Esophagus squamous epithelium (tissue), 5 donors: ENCODE measurements at places on chromosomes 16 and 17.
A peak's percentile ranks its signal among the peaks of the same experiment; 100 is the strongest.

- DNase-seq, result no peak
These were observed 14.2 kb upstream of the CACNG4 start for GRCh38 chr17:66950325-66950724.

- no peak for DNase-seq
These were observed 24.8 kb downstream of the ADCY9 start for GRCh38 chr16:4091240-4092012.

- no peak for DNase-seq
These were observed 6.7 kb downstream of the TAT start for GRCh38 chr16:71570144-71570543.

DNA sequence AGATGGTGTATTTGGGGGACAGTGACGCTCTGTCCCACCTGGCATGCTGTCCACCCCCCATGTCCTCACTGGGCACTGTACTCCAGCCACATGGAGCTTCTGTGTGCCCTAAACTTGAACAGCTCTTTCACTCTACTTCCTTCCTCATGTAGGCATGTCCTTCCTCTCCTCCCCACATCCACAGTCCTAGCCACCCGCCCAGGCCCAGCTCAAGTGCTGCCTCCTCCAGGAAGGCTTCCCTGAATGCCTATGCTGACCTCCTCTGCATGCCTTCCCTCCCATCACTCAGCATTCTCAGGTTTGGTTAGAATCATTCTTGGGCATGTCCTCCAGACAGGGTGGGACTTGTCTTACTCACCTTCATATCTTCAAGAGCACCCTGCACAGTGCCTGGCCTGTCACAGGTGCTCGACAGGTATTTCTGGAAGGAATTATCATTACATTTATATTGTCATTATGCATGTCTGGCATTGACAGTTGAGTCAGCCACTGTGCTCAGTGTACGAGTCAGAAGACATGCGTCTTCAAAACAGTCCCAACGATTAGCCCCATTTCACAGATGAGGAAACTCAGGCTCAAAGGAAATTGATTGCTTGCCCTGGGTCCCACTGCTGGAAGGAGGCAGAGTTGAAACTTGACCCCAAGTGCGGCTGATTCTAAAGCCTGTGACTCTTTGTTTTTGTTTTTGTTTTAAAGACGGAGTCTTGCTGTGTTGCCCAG is 42.1 kb upstream of the TOB1 start:
- DNase-seq, result no peak

- DNase-seq, result no peak
These were observed 532 bp downstream of the ARRB2 start for GRCh38 chr17:4710693-4711634.

DNA sequence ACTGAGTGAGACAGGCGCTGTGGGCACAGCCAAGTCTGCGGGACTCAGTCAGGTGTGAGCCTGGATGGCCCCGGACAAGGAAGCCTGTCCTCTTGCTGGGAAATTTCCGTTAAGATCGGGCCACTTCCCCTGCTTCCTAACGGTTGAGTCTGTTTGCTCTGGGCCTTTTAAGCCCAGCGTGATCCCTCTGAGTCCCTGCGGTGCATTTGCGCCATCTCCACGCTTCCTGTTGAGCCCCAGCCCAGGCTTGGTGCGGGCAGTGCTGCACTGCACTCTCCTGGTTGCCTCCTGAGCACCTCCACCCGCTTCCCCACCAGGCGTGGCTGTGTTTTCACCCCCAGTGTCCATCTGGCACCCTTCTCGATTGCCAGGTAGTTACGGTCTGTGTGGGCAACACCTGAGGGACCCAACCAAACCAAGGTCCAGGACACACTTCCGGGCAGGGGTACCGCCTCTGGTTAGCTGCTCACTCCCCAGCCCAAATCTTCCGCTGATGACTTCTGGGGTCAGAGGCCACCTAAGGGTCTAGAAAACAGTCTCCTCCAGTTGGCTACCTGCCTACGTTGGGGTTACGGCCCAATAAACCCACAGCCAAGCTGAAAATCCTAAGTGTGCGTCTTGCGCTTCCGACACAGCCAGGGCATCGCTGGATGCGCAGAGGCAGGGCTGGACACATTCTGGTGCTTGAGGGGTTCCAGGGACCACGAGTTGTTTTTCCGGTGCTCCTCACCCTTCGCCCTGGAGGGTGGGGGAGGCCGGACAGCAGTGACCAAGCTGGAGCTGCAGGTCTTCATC is 1.4 kb upstream of the SLC25A10 start:
- DNase-seq, result no peak

DNA sequence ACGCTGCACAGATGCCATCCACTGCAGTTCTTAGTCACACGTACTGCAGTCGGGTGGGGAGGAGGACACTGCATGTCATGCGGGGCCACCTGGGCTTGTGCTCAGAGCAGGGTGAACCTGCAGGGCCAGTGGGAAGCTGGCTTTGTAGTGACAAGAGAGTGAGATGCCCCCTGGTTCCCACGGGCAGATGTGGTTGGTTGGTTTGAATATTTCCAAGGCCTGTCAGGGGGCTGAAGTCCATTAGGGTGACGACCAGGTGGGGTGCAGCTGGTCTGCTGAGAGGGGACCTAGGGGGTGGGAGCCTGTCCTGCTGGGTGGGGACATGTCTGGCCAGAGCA is 14.3 kb downstream of the ZNF213 start:
- no peak for DNase-seq

DNA sequence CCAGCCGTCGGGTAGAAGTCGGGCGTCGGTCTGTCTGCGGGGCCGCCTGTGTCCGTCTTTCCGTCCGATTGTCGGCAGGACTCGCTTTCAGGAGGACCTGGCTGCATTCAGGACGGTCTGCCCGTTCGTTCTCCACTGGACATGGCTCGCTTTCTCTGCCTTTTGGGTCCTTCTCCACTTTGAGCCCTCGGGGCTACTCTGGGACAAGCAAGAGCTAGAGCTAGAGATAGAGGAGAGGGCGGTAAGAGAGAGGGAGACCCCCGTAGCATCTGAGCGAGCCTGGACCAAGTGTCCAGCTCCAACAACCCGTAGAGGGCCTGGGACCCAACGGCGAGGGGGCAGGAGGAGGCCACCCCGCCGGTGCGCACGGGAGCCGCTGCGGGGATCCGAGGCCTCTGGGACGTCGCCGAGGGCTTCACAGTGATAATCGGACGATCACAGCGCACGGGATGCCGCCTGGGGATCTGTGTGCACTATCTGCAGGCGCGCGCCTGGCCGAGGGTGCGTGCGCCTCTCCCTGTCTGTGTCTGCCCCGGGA is 4.5 kb downstream of the TBX4 start:
- no peak for DNase-seq

DNA sequence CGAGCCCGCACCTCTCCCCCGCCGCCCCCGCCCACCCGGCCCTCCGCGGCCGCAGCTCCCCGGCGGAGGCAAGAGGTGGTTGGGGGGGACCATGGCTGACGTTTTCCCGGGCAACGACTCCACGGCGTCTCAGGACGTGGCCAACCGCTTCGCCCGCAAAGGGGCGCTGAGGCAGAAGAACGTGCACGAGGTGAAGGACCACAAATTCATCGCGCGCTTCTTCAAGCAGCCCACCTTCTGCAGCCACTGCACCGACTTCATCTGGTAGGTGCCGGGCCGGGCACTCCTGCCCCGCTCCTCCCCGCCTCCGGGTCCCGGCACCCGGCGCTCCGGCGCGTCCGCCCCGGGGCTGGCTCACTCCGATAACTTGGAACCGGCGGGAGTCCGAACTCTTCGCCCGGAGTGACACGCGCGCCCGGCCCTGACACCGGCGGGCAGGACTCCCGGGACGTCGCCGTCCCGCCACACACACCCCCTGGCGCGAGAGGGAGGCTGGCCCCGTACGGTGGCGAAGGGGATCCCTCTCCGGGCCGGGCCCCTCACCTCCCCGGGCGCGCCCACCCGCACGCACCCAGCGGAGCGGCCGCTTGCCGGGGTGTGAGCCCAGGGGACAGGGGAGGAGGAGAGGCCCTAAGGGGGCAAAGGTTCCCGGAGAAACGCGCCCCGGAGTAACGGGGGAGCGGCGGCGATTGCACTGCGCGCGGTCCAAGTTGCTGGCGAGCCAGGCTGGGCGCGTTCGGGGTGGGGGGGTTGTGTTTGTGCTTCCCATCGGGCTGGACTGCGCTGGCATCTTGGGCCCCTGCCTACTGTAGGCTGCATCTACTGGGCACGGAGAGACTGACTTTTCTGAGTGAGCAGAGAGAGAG is 581 bp downstream of the PRKCA start:
- DNase-seq, result no peak

- DNase-seq, result no peak
These were observed 9.7 kb upstream of the CHMP6 start for GRCh38 chr17:80981929-80982425.

GRCh38 chr16:66219491-66219890 is 147.0 kb upstream of the CDH5 start:
- DNase-seq, result no peak

GRCh38 chr16:25176136-25176535 is 40.6 kb upstream of the AQP8 start:
- DNase-seq, result no peak

DNA sequence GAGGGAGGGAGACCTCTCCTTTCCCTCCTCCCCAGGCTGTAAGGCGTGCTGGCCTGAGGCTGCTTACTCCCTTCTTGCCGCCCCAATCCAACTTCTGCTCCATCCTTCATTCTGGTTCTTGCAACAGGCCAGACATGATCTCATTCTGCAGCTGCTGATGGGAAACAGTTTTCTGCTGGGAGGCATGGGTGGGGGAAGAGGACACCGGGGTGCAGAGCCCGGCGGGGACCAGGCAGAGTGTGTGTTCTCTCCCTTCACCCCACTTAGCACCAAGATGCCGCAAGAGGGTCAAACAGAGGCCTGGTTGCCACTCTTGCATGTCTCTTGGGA is 1.4 kb downstream of the SARM1 start:
- no peak for DNase-seq

- DNase-seq, result no peak
These were observed 12.6 kb upstream of the ATP6V0C start for GRCh38 chr16:2500918-2501750.

DNA sequence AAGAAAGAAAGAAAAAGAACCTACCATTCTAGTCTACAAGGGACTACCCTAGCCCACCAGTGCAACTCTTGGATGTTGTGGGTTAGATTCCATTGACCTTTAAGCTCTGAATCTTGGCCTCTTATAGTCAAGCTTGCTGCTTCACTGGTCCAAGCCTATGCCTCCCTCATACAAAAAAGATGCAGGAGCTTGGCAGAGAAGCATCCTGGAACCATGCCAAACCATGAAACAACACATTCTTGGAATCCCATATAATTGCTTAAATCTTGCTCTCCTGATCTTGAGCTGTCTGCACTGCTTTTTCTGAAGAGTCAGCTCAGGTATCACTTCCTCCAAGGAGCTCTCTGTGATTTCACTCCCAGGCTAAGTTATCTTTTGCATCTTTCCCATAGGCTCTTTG is 117.9 kb upstream of the GPR139 start:
- no peak for DNase-seq

DNA sequence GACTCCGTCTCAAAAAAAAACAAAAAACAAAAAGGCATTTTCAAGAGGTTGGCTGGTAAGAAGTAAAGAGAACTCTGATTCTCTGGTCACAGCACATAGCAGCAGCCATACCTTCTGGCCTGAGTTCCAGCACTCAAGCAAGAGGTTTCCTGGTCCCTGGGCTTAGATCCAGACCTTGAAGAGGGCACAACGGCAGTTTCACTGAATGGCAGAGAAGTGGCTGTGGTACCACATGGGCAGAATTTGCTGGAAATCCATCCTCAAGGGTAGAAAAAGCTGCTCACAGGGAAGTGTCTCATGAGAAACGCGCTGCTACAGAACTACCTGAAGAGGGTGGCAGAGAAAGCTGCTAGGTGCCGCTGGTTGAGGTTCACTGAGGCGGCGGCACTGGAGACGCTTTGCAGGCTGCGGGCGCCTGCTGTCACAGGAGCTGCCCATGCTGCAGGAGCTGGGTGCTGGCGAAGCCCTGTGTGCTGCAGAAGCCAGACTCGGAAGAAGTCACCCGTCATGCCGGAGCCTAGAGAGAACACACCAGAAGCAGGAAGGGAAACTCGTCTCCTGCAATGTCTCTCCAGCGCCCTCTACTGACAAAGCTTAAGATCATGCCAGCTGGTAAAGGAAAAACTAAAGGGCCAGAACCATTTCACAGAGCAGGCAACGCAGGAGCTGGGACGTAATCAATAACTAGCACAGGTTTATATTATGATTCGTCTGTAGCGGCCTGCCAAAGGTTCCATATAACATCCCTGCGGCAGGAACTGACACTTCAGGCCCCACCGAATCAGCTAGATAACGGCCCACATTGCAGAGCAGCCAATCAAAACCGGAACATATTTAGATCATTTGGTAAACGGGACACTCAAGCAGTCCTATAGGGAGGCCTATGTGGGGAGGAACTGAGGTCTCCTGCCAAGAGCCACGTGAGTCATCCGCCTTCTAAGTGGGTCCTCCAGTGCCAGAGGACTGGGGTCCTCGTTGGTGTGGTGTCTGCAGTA is 5.4 kb upstream of the ZNF213 start:
- DNase-seq, result peak; percentile 44

DNA sequence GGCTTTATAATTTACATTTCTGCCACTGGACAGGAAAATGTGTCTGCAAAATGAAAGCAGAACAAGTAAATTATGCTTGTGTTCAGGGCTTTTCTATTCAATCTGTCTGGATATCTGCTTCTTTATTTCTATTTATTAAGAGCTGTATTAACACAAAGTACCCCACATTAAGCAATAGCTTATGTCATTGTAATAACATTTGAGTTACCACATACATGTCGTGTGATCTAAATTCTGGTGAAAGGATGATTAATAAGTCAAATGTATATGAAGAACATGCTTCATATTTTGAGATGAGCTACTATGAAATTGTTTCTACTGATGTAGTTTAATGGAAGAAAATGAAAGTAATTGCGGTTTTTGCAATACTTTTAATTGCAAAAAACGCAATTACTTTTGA is 238.2 kb downstream of the KCNJ2 start:
- DNase-seq, result no peak

- DNase-seq, result no peak
These were observed 389.0 kb downstream of the MAF start for GRCh38 chr16:79211586-79211985.

- DNase-seq, result no peak
These were observed 31.5 kb downstream of the SIAH1 start for GRCh38 chr16:48353565-48354163.

DNA sequence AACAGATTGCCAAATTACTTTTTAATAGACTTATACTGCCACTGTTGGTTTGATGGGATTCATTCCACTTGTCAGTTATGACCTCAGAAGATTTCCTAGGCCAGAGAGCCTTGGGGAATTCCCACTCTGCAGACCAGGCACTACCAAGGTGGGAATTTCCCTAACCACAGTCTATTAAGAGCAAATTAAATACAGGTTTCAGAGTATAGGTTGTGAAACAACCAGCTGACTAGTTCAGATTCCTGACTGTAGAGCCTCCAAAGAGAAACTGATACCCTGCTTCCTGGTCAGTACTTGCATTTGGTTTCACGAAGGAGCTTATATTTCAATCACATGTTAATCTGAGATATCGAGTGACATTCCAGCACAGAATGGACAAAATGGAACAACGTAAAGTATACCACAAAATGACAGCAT is 186.5 kb downstream of the STX8 start:
- DNase-seq, result no peak

- no peak for DNase-seq
These were observed at the start of gene ABCC1 for GRCh38 chr16:15949210-15950160. ABCC1 (plus strand) TSS chr16:15949616; CDS start chr16:15949752, 136 bp downstream.

DNA sequence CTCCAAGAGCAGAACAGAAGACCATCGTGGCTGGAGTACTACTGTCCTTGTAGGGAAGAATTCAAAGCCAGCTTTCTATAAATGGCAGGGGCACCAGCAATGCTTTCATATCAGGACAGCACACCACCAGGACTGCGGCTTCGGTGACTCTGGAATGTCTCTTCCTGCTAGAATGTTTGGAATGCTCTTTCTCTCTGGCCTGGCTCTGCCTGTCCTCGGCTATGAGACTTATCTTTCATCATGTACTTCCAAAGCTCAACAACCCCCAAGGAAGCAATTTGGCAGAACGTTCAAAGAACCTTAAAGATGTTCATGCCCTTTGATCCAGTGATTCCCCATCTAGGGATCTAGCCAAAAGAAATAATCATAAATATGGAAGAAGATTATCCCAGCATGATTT is 52.7 kb upstream of the NOG start:
- DNase-seq, result no peak
